ENCODE measurements at places on chromosomes 7 and 10. TPM values are rescaled to one million over a fixed set of nuclear protein-coding genes. Genes with fewer than 3 reads are reported as not detected.

DNA sequence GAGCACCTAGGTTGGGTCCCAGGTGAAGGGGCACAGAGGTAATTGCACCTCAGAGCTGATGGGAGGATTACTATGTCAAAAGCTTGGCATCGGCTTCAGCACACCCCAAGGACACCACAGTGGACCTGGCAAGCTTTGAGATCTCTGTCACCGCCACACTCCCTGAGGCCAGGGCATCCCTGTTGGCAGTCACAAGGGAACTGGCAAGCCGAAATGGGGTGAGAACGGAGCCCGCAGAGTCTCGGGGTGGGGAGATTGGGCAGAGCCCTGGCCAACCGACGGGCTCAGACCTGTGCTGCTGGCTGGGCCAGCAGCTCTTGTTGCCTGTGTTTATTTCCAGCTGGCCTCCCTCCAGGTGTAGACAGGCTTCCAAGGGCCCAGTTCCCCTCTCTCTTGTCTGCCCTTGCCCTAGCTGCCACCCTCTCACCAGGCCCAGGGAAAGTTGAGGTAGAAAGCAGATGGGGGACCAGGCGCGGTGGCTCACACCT lies 2.5 kb downstream of the HSPB1 start:
- H3K4me1 ChIP-seq = peaks cover 24% of the 10 kb centered on the region
- peak; percentile 94 for DNase-seq
- H3K27me3 ChIP-seq = no peaks in the 10 kb centered on the region
- H3K36me3 ChIP-seq = no peaks in the 10 kb centered on the region
- H3K27ac ChIP-seq = peak overlapping the region; percentile 100

DNA sequence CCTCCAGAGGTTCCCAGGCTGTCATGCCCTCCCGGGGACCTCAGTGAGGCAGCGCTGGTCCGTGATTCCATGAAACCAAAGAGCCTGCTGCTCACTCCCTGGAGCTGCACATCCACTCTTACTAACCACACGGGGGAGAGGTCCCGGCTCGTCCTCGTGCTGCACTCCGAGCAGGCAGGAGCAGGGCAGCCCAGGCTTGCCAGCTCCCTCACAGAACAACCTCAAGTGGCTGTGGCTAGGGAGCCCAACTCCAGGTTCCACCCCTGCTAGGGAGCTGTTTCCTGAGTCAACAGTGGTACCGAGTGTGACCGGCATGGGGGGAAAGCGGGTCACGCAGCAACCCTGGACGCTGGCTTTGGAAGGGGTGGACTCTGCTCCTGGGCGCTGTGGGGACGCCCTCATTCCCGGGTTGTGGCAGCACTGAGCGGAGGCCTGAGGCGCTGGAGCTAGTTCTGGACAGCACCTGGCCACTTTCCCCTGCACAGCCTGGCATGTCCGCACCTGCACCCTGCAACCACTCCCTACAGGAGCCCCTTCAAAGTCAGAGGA lies 27.9 kb upstream of the PPP2R2D start:
- DNase-seq = no peak
- H3K36me3 ChIP-seq = no peaks in the 10 kb centered on the region
- no peak overlapping the region for H3K4me3 ChIP-seq

GRCh38 chr10:35605191-35605590 lies at the start of gene GJD4:
TSS of gene GJD4 (plus strand) at chr10:35605341. CDS start at chr10:35605568, 227 bp downstream.
- DNase-seq = no peak
- H3K4me3 ChIP-seq = no peak within 1 kb of the TSS
- no peak within 1 kb of the TSS for H3K27ac ChIP-seq
- H3K4me1 ChIP-seq = no peaks in the 10 kb centered on the region
- no peaks in the 10 kb centered on the region for H3K36me3 ChIP-seq
- peaks cover 15% of the 10 kb centered on the region for H3K27me3 ChIP-seq

GRCh38 chr10:111107023-111107422 lies 30.2 kb downstream of the ADRA2A start:
- no peak overlapping the region for H3K4me3 ChIP-seq
- H3K27ac ChIP-seq = no peak overlapping the region
- H3K36me3 ChIP-seq = no peaks in the 10 kb centered on the region

DNA sequence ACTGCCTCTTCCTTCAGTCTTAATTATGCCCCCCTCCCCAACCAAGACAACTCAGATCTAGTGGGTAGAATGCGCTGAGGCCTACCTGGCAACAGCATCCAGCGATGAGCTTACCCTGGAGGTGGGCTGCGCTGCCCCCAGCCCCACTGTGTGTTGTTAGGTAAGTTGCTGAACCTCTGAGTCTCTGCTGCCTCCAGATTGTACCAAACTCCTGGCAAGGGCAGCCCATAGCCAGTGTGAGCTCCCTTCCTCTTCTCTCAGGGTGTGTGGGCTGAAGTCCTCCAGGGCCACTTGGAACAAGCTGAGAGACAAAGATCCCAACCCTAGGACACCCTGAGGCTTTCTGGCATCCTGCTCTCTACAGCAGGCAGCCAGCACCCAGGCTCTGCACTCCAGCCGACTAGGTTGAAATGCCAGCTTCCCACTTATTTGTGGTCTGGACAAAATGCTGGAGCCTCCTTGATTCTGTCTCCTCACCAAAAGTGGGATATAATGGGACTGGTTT lies 135.3 kb downstream of the ARHGAP22 start:
- H3K36me3 ChIP-seq = no peaks in the 10 kb centered on the region
- H3K27me3 ChIP-seq = no peaks in the 10 kb centered on the region
- no peak overlapping the region for H3K27ac ChIP-seq
- DNase-seq = peak; percentile 44
- no peak overlapping the region for H3K4me3 ChIP-seq

Gene MAPK8
- total RNA-seq = 15.1 TPM

DNA sequence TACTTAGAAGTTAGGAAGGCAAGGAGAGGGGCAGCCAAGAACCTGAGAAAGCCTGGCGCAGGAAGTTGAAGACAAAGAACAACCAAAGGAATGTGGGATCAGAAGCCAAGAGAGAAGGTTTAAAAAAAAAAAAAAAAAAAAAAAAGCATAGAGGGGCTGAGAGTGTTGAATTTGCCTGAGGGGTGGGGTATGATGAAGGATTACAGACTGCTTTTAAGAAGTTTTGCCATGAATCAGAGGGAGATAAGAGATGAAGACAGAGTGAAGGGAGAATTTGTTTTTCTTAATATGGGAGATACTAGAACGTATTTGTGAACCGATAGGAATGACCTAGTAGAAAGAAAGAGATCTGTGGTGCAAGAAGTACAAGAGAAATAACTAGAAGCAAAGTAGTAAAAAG lies 6.7 kb downstream of the SLC26A4 start:
- no peak overlapping the region for H3K4me3 ChIP-seq
- DNase-seq = no peak
- no peak overlapping the region for H3K27ac ChIP-seq
- no peaks in the 10 kb centered on the region for H3K4me1 ChIP-seq
- peaks cover 6% of the 10 kb centered on the region for H3K27me3 ChIP-seq

Gene IKZF1
- 3.2 TPM for total RNA-seq

DNA sequence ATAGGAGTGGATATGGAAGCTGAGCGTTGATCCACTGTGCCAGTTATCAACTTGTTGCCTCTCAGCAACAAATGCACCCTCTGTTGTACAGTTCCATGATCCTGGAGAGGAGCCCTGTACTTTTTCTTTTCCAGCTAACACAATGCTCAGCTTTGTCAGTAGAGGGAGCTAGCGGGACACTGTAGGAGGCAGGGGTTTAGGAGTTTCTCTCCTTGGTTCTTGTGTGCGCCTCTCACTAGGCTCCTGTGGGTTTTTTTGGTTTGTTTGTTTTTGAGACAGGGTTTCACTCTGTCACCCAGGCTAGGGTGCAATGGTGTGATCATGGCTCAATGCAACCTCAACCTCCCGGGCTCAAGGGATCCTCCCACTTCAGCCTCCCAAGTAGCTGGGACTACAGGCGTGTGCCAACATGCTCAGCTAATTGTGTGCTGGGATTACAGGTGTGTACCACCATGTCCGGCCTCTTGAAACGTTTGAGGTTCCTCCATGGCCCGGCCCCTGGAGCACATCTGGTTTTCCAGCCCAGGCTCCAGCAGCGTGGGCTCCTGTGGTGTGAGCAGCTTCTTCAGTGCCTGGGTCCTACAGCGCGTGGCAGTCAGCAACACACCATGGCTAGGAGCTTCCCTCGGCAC lies 12.0 kb upstream of the MARVELD1 start:
- H3K27ac ChIP-seq = no peak overlapping the region
- no peak overlapping the region for H3K4me3 ChIP-seq
- H3K4me1 ChIP-seq = no peaks in the 10 kb centered on the region
- H3K36me3 ChIP-seq = no peaks in the 10 kb centered on the region
- no peaks in the 10 kb centered on the region for H3K27me3 ChIP-seq

DNA sequence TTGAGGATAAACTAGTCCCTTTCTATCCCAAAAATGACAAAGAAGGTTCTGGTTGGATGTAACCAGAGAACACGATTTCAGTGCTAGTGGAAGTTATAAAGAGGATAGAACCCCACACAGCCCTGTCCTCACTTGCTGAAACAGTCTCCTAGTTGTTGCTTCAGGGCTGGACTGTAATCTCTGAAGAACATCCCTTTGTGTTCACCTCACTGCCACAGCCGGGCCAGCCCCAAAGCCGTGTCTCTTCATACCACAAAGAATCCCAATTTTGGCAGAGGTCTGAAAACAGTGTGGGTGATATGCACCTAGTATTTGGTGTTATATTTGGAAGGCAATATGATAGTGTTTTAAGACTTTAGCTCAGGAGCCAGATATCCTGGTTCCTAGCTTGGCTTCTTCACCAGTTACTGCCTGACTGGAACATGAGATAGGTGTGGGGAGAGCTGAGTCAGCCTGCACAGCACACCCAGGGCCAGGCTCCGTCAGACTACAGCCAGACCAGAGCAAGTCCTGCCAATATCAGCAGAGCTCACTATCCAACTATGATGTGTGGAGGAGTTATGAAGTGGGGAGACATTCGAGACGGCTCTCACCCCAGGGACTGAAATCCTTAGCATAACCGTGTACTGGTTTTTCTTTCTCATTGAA lies 21.2 kb downstream of the CYP3A4 start:
- H3K4me1 ChIP-seq = no peaks in the 10 kb centered on the region
- H3K27me3 ChIP-seq = no peaks in the 10 kb centered on the region
- no peak overlapping the region for H3K4me3 ChIP-seq
- H3K36me3 ChIP-seq = no peaks in the 10 kb centered on the region
- DNase-seq = peak; percentile 80

Gene C10orf53
- total RNA-seq = not detected

DNA sequence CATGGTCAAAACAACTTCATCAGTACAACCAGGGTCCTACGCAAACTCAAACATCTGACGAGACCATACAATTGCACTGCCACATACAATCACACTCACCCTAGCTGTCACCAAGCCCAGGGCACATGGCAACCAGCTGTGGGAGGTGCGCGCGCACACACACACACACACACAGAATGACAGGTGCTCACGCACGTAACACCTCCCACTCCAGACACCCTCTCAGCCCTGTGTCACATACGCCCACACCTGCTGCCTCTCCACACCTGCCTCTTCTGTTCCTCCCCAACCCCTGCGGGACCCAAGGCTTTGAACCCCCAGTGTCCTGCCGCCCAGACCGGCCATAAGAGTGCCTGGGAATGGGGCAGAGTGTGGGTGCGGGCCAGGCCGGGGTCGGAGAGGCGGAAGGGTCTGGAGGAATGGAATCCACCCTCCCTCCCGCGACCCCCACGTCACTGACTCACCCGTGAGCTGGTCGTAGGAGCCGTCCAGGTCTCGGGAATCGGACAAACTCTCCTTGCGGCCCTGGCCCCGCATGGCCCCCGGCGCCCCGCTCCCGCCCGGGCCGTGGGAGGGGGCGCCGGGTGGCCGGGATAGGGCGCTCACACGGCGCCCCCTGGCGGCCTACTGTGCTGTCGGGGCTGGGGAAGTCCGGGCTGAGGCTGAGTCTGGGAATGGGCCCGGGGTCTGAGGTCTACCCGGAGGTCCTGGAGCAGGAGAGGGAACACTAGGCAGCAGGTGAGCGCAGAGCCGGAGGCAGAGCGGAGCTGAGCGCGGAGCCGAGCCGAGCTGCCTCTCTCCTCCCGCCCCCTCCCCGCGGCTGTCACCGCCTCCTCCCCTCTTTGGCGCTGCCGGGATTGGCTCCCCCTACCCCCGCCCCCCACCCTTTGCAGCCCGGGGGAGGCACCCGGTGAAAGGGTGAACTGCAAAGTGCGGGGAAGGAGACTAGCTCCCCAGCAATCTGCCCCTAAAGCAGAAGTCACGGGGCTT lies at the start of gene KCNIP2:
Gene KCNIP2 (minus strand): TSS at position 769 of the 990 bp plus-strand sequence. CDS start 232 bp downstream, at position 537.
- H3K36me3 ChIP-seq = peaks cover 10% of the 10 kb centered on the region
- H3K4me1 ChIP-seq = peaks cover 35% of the 10 kb centered on the region
- H3K4me3 ChIP-seq = no peak within 1 kb of the TSS
- no peak within 1 kb of the TSS for H3K27ac ChIP-seq
- DNase-seq = no peak
- no peaks in the 10 kb centered on the region for H3K27me3 ChIP-seq

GRCh38 chr7:92645114-92646061 lies 55.2 kb upstream of the FAM133B start:
- H3K4me1 ChIP-seq = peaks cover 8% of the 10 kb centered on the region
- H3K27ac ChIP-seq = peak overlapping the region; percentile 52
- peak; percentile 56 for DNase-seq
- H3K36me3 ChIP-seq = no peaks in the 10 kb centered on the region
- no peaks in the 10 kb centered on the region for H3K27me3 ChIP-seq
- H3K4me3 ChIP-seq = no peak overlapping the region

Gene TMEM176B
- 48.3 TPM for total RNA-seq

Gene TDRD1
- 0.28 TPM for total RNA-seq

GRCh38 chr10:78162853-78163252 lies 129.2 kb downstream of the RPS24 start:
- DNase-seq = no peak
- H3K27ac ChIP-seq = no peak overlapping the region
- H3K4me3 ChIP-seq = no peak overlapping the region
- no peaks in the 10 kb centered on the region for H3K36me3 ChIP-seq

DNA sequence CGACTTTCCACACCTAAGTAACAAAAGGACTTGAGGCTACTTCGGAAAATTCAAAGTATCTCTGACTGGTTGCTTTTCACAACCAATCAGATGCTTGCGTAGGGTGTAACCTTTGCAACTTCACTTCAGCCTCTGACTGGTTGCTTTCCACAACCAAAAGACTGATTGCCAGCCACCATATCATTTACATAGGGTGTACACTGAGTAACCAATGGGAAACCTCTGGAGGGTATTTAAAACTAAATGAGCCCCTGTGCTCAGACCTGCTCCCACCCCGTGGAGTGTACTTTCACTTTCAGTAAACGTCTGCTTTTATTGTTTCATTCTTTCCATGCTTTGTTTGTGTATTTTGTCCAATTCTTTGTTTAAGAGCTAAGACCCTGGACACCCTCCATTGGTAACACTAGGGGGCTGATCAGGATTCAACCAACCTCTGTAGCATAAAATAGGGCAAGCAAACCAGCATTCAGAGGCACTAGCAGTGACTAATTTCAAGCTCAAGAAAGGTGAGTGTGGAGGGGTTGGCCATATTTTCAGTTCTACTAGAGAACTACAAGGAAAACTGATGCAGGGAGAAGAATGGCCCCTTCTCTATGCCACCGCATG lies 390.8 kb downstream of the POM121L12 start:
- no peaks in the 10 kb centered on the region for H3K4me1 ChIP-seq
- H3K36me3 ChIP-seq = no peaks in the 10 kb centered on the region
- no peak overlapping the region for H3K4me3 ChIP-seq
- no peak overlapping the region for H3K27ac ChIP-seq
- no peak for DNase-seq

Gene TAS2R38
- not detected for total RNA-seq

DNA sequence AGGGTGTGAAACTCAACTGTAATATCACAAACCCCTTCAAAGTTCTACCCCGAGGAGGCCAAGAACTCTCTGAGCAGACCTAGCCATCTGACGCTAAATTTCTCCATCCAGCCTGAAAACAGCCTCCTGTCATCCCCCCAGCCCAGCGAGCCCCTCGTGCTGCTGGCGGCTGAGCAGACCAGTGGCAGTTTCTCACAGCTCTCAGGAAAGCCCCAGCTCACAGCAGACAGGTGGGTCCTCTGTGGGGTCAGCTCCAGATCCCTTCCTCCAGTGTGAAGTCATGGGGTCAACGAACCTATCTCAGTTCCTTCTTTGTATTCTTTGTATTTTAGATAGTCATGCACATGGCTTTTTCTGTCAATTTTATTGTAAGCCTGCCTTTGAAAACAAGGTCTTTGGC lies 7.8 kb downstream of the GARIN1A start:
- no peak overlapping the region for H3K4me3 ChIP-seq
- no peaks in the 10 kb centered on the region for H3K27me3 ChIP-seq
- H3K36me3 ChIP-seq = peaks cover 15% of the 10 kb centered on the region

Measured in adrenal gland (tissue), 19 donors.